Heart left ventricle (tissue), 16 donors: ENCODE measurements at places on chromosomes 3 and 15. TPM values are rescaled to one million over a fixed set of nuclear protein-coding genes. Genes with fewer than 3 reads are reported as not detected.

TMEM40 gene
- not detected for total RNA-seq

STIMATE gene
- total RNA-seq, result 17.1 TPM

DZIP1L gene
- 1.6 TPM for total RNA-seq

ADAMTS7 gene
- total RNA-seq, result 29.9 TPM

LMOD3 gene
- total RNA-seq, result 196 TPM

DUOX2 gene
- 0.11 TPM for total RNA-seq

CKMT1B gene
- 0.60 TPM for total RNA-seq

KLHL40 gene
- total RNA-seq, result 0.19 TPM

NPAP1 gene
- not detected for total RNA-seq

TUSC7 gene
- total RNA-seq, result not detected

DNA sequence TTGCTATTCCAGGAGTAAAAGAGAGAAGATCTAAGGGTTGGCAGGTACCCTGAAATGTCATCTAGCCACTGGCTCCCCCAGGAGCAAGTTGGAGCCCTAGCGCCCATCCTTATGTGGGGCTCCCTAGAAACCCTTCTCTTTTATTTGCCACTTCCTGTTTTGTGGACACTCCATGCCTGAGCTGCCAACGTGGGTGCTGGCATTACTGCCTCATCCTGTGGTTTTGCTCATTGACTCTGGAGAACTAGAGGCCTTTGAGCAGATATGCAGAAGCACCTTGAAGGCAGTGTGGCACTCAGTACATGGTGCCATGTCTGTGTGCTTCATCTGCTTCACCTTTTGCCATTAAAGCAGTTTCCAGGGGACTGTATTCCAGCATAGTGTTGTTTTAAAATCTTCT lies 8.1 kb downstream of the EDEM1 start:
- H3K36me3 ChIP-seq, result peaks cover 18% of the 10 kb centered on the region
- DNase-seq, result peak; percentile 41
- no peak overlapping the region for H3K4me3 ChIP-seq
- H3K27me3 ChIP-seq, result no peaks in the 10 kb centered on the region
- no peak overlapping the region for H3K27ac ChIP-seq

DNA sequence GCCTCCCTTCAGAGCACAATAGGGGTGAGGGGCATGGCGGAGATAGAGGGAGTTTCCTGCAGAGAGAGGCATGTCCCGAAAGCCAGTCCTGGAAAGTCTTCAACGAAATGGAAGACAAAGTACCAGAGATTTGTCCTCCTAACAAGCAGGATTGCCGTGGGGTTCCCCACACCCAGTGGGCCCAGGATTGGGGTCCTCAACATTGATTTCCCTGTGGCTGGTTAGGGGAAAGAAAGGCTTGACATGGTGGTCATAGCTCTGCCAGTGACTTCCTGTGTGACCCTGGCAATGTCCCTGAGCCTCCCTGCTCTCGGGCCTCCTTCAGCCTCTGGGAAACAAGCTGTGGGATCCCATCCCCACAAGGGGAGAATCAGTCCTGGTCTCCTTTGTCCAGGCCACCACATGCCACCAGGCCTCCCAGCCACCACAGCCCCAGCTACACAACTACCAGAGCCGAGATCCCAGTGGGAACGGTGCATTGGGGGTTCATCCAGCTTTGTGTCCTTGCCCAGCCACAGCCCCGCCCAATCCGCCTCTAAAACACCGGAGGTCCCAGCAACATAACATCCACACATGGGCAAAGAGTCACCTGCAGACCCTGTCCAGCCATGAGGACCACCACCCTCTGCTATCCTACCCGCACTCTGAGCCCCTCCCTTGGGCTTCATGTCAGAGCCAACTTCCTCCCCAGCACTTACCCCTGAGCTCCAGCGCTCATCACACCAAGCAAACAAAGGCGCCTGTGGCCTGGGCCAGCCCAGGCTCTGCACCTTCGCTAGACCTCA lies 63.0 kb downstream of the ADAMTS17 start:
- H3K27ac ChIP-seq, result no peak overlapping the region
- no peaks in the 10 kb centered on the region for H3K4me1 ChIP-seq
- H3K27me3 ChIP-seq, result no peaks in the 10 kb centered on the region
- DNase-seq, result no peak
- H3K36me3 ChIP-seq, result no peaks in the 10 kb centered on the region
- no peak overlapping the region for H3K4me3 ChIP-seq

- DNase-seq, result no peak
- peaks cover 43% of the 10 kb centered on the region for H3K4me1 ChIP-seq
- H3K36me3 ChIP-seq, result no peaks in the 10 kb centered on the region
- peaks cover 9% of the 10 kb centered on the region for H3K27me3 ChIP-seq
- H3K4me3 ChIP-seq, result no peak overlapping the region
- no peak overlapping the region for H3K27ac ChIP-seq
Observed at GRCh38 chr3:193865339-193865738, 270.6 kb upstream of the HES1 start.

GRCh38 chr3:151859905-151860304 lies 13.5 kb upstream of the SUCNR1 start:
- no peaks in the 10 kb centered on the region for H3K36me3 ChIP-seq
- H3K27ac ChIP-seq, result no peak overlapping the region
- no peak for DNase-seq
- no peak overlapping the region for H3K4me3 ChIP-seq

DNA sequence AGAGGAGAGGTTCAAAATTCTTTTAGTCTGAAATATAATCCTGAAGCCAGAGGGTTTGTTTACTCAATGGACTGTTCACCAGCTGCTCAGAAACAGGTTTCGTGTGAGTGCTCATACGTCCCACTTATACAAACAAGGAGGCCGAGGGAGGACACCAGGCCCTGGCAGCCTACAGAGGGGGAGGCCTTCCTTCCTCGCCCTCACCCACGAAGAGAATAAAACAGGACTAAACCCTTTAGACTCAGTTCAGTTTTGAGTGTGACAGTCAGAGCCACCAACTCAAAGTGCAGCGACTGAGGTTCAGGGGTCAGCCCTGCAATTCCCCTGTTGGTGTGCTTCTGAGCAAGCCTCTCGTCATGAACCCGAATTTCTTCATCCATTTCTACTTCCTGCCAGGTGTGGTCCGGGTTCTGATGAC lies 17.3 kb downstream of the FAM174B start:
- no peaks in the 10 kb centered on the region for H3K27me3 ChIP-seq
- no peak overlapping the region for H3K4me3 ChIP-seq
- no peak overlapping the region for H3K27ac ChIP-seq
- DNase-seq, result no peak
- H3K36me3 ChIP-seq, result no peaks in the 10 kb centered on the region

GRCh38 chr3:44318891-44319311 lies 19.7 kb upstream of the TCAIM start:
- no peak overlapping the region for H3K4me3 ChIP-seq
- no peaks in the 10 kb centered on the region for H3K27me3 ChIP-seq
- DNase-seq, result no peak
- H3K36me3 ChIP-seq, result no peaks in the 10 kb centered on the region
- no peaks in the 10 kb centered on the region for H3K4me1 ChIP-seq

DNA sequence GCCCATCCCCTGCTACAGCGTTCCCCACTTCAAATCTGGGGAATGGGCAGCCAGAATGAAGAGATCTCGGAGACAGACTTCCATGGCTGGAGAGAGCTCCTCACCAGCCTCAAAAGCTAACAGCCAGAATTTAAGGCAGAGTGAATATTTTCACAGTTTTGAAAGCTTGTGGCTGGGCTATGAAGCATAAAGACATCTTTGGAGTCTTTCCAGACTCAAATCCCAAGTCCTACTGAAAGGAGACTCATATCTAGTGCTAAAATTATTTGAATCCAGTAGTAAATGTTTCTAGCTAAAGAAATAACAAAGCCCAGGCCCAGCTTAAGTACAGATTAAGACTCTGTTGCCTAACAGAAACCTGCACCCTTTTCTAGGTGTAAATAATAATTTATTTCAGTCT lies 628.4 kb upstream of the ALCAM start:
- DNase-seq, result no peak
- H3K4me3 ChIP-seq, result no peak overlapping the region
- no peak overlapping the region for H3K27ac ChIP-seq
- H3K4me1 ChIP-seq, result no peaks in the 10 kb centered on the region
- no peaks in the 10 kb centered on the region for H3K27me3 ChIP-seq

DNA sequence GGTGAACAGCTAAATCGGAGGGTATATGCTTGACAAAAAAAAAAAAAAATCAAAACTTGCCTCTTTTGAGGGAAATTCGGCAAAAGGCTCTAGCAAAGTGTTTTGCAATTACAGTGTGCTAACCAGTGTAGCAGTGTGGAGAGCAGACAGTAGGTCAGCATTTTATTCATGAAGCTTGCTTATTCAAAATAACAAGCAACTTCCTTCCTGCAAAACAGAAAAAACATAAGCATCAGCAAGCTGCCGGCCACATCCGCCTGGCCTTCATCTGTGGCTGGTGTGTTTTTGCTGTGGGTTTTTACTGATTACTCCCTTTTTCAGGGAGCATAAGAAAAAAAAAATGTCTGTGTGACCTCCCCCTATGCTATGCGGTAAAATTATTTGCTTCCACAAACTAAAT lies 434.1 kb downstream of the OCA2 start:
- no peaks in the 10 kb centered on the region for H3K27me3 ChIP-seq
- no peak overlapping the region for H3K4me3 ChIP-seq
- no peaks in the 10 kb centered on the region for H3K4me1 ChIP-seq
